Hematopoietic multipotent progenitor cell treated with erythropoietin and hydrocortisone succinate and interleukin-3 and kit ligand, for 4 days (in vitro differentiated cells): ENCODE measurements at places on chromosomes 2 and 18.

DNA sequence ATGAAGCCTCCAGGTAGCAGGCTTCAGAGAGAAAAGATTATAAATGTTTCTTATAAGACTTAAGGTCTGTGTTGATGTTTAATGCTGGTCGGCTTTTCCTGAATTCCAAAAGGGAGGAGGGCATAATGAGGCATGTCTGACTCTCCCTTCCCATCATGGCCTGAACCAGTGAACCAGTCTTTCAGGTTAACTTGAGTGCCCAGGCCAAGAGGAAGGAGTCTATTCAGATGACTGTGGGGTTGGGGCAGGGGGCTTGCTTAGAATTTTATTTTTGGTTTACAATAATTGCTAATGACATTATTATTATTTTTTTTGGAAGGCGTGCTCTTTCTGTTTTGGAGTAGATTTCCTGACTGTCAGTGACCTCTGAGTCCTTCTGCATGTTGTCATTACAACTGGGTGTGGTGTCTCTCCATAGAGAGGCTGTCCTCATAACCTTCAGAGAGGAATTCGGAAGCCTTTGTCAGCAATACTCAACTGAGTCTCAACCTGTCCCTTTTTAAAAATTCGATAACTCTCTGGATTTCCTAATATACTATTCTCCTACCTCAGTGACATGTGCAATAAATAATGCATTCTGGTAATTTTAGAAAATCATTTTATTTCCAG, 275.1 kb upstream of the CXCR4 start:
- no peak for DNase-seq

GRCh38 chr18:50594942-50595341, 35.1 kb downstream of the MAPK4 start:
- DNase-seq = no peak

GRCh38 chr2:210271300-210271699, 43.7 kb downstream of the MYL1 start:
- DNase-seq = no peak

DNA sequence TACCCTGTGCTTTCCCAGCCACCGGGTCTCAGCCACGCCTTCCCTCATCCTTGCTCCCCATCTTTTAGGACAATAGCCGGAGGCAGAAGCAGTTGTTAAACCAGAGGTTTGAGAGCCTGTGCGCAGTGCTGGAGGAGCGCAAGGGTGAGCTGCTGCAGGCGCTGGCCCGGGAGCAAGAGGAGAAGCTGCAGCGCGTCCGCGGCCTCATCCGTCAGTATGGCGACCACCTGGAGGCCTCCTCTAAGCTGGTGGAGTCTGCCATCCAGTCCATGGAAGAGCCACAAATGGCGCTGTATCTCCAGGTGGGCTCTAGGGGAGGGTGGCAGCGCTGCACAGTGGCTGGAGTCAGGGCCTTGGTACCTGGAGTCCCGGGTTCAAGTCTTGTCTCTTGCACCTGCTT, 2.7 kb downstream of the UCN start:
- no peak for DNase-seq
